ENCODE measurements at places on chromosomes 6 and 20. TPM values are rescaled to one million over a fixed set of nuclear protein-coding genes. Genes with fewer than 3 reads are reported as not detected.

GRCh38 chr6:37005061-37005810, at the start of gene FGD2:
TSS of gene FGD2 (plus strand) at chr6:37005655. CDS start at chr6:37005818, 163 bp downstream.
- DNase-seq, result no peak

DNA sequence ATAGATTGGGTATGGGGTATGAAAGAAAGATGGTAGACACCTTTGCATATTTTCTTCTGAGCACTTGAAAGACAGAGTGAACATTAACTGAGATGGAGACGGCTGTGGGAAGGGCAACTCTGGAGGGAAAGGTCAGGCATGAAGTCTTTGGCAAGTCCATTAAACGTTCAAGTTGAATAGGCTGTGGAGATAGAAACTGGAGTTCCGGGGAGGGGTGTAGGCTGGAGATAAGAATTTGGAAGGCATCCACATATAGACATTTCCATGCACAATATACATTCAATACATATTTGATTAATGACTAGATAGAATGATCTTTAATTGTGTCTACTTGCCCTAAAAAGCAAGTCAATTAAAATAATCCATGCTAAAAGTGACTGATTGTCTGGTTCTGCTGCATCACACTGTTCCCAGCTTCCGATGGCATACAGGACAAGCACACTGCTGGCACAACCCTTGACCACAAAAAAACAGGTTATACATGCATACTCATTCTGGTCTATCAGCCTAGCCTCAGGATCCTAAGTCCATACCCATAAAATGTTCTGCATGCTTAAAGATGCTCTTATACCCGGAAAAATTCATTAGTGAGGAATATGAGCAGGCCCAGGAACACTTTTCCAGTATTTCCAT, 1.9 kb upstream of the MYLK4 start:
- no peak for DNase-seq

DNA sequence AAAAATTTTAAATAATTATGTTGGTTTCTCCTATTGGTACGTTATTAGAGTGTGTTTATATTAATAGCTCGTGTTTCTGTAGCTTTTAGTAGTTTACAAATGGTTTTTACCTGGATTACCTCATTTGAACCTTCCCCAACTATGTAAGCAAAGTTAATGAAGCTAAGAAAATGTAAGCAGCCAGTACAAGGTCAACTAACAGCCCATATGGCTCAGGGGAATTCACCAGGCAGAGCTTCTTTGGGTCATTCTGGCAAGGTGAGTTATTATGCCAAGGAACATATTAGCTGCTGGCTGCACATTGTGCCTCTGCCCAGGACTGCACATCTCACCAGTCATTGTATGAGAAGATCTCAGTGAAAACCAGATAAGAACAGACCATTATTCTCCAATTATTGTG, 27.0 kb upstream of the MARCKS start:
- DNase-seq, result no peak

The NNAT gene
- 1,265 TPM for polyA plus RNA-seq

The SLC17A5 gene
- 12.5 TPM for polyA plus RNA-seq

Measured in spinal cord (tissue), 10 donors.